ENCODE measurements at places on chromosomes 6 and 20.
A peak's percentile ranks its signal among the peaks of the same experiment; 100 is the strongest.

- DNase-seq = no peak
Measured at GRCh38 chr6:6661684-6662083, 73.2 kb downstream of the LY86 start.

DNA sequence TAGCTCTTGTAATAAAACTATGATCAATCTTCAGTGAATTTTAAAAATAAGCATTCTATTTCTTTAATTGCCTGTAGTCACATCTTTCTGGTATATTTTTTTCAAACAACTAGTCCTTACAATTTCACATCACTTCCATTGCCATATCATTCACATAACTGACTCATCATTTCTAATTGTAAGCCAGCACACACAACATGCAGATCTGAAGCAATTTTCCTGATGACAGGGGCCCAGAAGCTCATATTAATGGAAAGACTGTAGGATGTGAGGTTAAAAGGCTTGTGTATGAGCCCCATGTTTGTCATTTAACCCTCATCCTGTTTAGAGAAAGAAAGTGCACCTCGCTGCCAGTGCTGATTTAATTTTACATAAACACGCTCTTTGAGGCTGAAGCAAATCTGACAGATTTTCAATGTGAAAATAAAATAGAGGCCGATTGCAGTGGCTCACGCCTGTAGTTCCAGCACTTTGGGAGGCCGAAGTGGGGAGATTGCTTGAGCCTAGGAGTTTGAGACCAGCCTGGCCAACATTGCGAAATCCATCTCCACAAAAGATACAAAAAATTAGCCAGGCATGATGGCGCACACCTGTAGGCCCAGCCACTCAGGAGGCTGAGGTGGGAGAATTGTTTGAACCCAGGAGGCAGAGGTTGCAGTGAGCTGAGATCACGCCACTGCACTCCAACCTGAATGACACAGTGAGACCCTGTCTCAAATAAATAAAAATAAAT is 40.1 kb upstream of the LTV1 start:
- no peak for DNase-seq

DNA sequence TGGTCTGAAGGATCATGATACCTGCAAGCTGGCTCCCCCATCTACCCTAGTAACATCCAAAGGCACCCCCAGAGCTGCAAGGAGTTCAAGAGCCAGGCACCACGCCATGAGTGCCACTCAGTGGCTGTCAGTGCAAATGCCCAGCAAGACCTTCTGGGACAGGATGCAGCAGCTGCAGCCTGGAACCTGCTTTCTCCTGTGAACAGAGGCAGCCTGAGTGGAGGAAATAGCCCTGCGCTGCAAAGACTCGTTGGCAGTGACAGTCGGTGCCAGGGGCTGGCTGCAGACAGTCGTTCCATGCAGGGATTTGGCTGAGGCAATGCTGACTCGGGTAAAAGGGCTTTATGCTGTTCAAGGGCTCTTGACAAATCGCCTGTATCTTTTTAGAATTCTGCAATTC is 15.7 kb upstream of the SSTR4 start:
- DNase-seq = no peak

DNA sequence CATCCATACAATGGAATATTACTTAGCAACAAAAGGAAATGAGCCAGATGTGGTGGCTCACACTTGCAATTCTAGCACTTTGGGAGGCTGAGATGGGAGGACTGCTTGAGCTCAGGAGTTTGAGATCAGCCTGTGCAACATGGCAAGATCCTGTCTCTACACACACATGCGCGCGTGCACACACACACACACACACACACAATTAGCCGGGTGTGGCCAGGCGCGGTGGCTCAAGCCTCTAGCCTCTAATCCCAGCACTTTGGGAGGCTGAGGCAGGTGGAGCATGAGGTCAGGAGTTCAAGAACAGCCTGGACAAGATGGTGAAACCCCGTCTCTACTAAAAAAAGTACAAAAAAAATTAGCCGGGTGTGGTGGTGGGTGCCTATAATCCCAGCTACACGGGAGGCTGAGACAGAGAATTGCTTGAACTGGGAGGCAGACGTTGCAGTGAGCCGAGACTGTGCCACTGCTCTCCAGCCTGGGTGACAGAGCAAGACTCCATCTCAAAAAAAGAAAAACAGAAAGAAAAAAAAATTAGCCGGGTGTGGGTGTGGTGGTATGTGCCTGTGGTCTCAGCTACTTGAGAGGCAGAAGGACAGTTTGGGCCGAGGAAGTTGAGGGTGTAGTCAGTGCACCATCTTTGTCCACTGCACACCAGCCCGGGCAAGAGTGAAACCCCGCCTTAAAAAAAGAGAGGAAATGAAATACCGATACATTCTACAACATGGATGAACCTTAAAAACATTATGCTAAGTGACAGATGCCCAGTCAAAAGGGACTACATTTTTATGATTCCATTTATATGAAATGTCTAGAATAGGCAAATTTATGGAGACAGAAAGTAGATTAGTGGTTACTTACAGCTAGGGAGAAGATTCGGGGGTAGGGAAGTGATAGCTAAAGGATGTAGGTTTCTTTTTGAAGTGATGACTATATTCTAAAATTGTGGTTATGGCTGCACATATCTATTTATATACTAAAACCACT is 52.5 kb downstream of the RBL1 start:
- DNase-seq = peak; percentile 34

- no peak for DNase-seq
Measured at GRCh38 chr20:61596687-61597330, 344.7 kb downstream of the CDH4 start.

- no peak for DNase-seq
Measured at GRCh38 chr6:83804886-83805285, 48.3 kb upstream of the RIPPLY2 start.

DNA sequence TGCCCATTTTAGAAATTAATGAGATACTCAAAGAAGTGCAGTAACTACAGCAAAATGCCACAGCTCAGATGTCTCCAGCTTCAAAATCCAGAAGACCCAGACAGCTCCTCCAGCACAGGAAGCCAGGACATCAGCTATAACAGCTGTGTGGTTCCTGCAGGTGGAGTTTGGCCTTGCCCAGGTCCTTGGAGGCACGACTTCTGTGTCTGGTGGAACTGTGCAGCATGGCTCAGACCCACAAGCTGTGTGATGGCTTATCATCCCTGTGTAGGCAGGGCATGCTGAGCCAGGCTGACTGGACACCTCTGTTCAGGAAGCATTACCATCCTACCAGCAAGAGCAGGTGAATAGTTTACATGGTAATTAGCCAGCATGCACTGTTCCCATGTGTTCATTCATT is 26.5 kb upstream of the CD93 start:
- no peak for DNase-seq

DNA sequence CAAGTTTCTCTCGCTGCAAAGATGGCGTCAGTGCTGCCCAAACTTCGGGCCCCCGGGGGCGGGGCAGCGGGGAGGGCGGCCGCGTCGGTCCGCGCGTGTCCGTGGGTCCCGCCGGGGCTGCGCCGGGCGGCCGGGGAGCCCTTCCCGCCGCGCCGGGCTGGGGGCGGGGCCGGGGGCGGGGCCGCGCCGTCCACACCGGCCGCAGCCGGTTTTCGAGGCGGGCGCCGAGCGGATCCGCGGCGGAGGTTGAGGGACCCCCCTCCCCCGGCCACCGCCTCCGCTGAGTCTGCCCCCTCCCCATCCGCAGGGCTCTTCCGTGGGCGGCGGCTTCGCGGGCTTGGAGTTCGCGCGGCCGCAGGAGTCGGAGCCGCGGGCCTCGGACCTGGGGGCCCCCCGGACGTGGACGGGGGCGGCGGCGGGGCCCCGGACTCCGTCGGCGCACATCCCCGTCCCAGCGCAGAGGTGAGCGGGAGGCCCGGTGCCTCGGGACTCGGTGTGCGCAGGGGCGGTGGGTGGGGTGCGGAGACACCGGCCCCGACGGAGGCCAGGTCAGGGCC is 572 bp downstream of the SLC2A4RG start:
- peak; percentile 46 for DNase-seq

DNA sequence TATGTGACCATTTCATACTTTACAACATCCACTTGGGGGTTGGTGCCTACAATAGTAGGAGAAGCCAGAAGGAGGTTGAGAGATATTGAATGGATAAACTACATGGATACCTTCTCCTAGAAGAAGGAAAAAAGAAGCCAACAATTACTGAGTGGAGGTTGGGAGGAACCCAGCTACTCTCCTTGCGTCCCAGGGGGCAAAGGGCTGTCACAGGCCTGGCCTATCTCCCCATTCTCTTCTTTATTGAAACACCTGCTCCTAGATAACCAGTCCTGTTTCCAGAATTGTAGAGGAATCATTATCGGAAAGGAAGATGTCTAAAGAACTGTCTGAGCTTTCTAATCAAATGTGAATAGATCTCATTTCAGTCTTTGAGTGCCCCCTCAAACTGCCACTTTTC is 115.1 kb downstream of the MAP7 start:
- no peak for DNase-seq

- no peak for DNase-seq
Measured at GRCh38 chr6:31978831-31979230, 3.0 kb upstream of the C4A start.

DNA sequence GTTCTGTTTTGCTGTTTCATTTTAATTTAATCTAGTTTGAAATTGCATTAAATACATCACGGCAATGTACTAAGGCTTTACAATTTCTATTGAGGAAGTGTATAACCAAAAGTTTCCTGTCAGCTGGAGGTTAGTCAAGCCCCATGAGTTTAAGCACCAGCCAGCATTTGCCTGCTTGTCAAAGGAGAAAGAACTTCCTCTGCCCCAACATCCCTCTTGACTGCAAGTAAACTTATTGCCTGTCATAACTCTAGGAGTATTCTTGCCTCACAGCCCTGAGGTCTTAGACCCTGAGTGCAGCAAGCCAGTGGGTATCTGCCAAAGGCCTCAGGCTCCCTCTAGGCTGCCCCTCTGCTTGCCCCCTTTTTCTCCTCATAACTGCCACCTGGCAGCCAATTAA is 106.7 kb upstream of the INSM1 start:
- no peak for DNase-seq

All from stimulated activated naive CD8-positive, alpha-beta T cell treated with anti-CD3 and anti-CD28 coated beads, Interleukin-15, Interleukin-2, amounts not matched to agents 100 U/mL and 50 U/mL, for 24 hours (primary cell).